ENCODE measurements at places on chromosomes 12 and 14.

- no peak for DNase-seq
These were observed 174.0 kb downstream of the ASCL4 start for GRCh38 chr12:107948391-107948945.

- DNase-seq = no peak
These were observed 318.4 kb downstream of the RAD51B start for GRCh38 chr14:68137704-68138619.

GRCh38 chr14:29687866-29688265 lies 239.8 kb downstream of the PRKD1 start:
- no peak for DNase-seq

DNA sequence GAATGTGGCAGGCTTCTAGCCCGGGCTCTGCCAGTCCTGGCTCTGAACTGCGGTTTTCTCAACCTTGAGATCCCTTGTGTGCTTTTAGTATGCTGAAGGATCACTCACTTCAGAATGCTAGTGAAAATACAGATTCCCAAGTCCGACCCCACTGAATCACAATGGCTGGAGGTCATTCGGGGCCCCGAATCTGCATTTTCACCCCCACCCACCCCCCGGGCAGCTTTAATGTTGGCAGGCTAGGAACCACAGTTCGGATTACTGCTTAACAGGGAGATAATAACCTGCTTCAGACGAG lies 573 bp upstream of the SUSD6 start:
- no peak for DNase-seq

DNA sequence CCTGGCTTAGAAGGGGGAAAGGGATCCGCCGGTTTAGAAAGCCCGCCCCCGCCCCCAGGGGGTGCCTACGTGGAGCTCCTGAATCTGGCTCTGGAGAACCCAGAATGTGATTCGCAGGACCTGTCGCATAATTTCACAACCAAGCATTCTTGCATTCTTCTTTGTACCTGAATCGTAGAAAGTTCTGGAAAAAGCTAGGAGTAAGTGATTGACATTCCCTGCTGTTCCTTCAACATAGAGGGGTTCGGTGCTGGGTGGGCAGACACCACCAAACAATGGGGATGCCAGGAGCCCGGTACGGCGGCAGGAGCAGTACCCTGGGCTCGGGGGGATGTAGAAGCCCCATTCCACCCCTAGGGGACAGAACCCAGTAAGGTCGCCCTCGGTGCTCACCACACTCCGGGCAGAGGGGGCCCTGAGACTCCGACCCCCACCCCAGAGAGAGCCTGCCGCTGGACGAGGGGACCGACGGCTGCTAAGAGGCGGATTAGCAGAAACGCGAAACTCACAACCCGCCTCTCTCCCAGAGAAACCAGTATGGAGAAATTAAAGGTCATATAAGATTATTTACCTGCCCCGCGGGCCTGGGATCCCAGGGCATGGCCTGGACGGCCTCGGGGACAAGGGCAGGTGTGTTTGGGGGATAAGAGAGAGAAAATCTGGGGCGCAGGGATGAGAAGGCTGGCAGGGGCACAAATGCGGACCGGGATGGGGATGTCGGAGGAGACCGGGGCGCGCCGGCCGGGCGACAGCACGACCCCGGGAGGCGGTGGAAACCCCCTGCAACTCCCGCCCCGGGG lies 520 bp downstream of the CSRP2 start:
- no peak for DNase-seq

- no peak for DNase-seq
These were observed 148.5 kb downstream of the FOXN3 start for GRCh38 chr14:89268514-89268913.

DNA sequence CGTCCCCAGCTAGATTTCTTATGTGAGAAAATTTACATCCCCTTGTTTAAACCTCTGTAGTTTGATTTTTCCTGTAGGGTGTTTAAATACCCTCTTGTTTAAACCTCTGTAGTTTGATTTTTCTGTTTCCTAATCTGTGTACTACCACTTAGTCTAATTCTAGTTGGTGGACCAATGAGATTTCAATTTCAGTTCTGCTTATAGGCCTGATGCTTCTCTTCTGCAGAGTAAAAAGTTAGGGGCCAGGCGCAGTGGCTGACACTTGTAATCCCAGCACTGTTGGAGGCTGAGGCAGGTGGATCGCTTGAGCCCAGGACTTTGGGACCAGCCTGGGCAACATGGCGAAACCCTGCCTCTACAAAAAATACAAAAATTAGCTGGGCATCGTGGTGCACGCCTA lies 11.5 kb downstream of the UBC start:
- DNase-seq = no peak

GRCh38 chr12:4279198-4279690 lies 5.7 kb downstream of the CCND2 start:
- no peak for DNase-seq

GRCh38 chr12:120139958-120140357 lies 23.4 kb upstream of the RAB35 start:
- DNase-seq = no peak

GRCh38 chr14:54609576-54609975 lies 42.6 kb downstream of the SAMD4A start:
- DNase-seq = no peak

DNA sequence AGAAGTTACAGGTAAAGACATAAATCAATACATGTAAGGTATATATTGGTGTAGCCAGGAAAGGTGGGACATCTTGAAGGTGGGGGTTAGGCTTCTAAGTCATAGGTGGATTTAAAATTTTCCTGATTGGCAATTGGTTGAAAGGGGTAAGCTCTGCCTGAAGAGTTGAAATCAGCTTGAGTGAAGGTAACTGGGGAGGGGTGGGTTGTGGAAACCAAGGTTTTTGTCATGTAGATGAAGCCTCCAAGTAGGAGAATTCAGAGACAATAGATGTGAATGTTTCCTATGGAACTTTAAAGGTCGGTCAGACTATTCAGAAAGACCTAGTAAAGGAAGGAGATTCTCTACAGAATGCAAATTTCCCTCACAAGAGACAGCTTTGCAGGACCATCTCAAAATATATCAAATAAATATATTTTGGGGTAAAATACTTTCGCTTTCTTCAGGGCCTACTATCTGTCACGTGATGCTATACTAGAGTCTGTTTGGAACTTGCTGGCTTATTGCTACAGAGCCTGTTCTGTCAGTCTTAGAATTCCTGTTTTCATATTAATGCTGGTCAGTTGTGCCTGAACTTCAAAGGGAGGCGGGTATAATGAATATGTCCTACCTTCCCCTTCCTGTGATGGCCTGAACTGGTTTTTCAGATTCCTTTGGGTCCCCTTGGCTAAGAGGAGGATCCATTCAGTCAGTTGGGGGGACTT lies 20.6 kb upstream of the SPATA7 start:
- no peak for DNase-seq

DNA sequence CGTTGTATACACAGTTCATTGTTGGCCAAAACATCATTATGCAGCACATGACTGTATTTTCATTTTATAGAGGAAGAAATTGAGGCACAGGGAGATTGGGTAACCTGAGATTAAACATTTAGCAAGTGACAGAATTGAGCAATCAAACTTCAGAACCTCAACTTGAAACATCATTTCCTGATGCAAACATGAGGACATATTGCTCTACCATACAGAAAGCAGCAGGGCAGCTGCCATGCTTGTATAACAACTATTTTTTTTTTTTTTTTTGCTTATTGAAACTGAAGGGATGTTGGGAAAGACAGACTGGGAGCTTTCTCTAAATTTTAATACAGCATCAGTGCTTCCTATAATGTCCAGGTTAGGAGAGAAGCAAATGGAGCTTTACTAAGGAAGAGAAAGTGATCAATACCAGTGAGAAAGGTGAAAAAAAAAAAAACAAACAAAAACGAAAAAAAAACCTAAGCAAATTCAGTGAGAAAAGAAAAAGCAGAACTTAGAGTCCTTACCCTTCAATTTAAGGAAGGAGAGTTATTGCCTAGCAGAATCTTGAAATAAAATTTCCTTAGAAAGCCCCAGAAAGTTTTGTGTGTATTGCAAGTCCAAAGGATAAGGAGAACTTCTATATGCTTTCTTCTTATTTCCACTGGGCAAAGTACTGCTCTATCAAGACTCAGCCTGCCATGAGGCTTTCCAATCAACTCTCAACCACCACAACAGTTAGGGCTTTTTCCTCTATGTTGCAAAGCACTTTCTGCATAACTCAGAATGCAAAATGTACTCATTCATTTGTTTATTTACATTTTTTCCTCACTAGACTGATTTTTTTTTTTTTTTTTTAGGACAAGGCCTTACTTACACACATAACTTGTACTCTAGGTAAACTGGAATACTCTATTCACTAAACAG lies 21.6 kb downstream of the BTG1 start:
- no peak for DNase-seq

GRCh38 chr12:50404307-50404706 lies 3.6 kb downstream of the LARP4 start:
- DNase-seq = no peak

- no peak for DNase-seq
These were observed 21.9 kb downstream of the RNFT2 start for GRCh38 chr12:116759783-116760621.

DNA sequence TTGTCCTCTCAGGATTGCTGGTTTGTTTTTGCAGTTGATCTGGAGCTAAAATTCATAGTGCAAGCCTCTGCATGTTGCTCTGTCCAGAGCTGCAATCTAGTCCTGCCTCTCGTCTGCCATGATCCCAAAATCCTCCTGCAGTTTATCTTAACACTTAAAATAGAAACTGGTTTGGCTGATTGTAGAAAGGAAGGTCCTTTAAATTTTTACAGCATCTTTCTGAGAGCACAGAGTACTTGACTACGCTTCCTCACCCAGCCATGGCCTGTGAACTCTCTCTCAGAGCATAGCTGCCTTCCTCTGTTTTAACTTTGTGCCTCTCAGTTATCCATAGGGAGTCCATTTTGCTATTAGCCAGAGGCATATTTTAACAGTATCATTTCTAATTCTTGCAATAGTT lies 877.1 kb downstream of the C12orf50 start:
- no peak for DNase-seq

GRCh38 chr12:13489246-13489645 lies 292.7 kb downstream of the EMP1 start:
- DNase-seq = no peak

DNA sequence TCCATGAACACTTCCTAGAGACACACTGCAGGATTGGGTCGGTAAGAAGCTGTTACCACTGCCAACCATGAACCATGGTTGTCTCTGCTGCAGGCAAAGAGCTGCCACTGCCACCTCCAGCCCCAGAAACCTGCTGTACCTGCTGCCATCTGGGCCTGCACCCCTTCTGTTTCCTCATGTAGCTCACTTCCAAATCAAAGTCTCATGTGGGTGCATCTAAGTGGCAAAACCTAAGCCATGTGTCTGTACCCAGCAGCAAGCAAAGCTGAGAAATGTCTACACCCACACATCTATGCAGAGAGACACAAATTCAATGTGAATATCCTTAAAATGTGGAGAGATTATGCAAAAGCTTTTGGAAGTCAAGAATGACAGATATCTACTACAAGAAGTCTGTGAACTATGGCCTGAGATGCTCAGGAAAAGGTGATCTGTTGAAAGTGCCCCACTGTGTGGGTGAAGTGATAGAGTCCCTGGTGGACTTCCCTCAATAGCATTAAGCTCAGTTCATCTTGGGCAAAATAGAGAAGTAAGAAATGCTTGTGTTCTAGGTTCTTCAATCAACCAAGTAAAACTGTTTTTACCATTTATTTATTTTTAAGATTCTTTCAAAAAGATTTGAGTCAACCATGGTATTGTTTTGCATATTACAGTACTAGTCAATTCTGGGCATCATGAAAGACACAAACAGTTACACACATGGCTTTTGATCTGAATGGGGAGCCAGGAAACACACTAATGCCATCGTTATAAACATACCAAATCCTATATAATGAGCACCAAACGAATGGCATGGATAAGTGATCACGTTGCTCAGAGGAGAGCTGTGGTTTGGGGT lies 64.4 kb downstream of the FOS start:
- DNase-seq = no peak

GRCh38 chr14:65206448-65207096 lies 104.3 kb upstream of the MAX start:
- DNase-seq = no peak

GRCh38 chr12:106566771-106567170 lies 16.0 kb upstream of the RFX4 start:
- no peak for DNase-seq

- DNase-seq = no peak
These were observed 217.3 kb downstream of the C12orf75 start for GRCh38 chr12:105547786-105548185.

GRCh38 chr14:68547305-68548193 lies 245.3 kb downstream of the ZFP36L1 start:
- no peak for DNase-seq

- no peak for DNase-seq
These were observed 88.1 kb downstream of the PPP2R5E start for GRCh38 chr14:63454863-63455622.

- DNase-seq = no peak
These were observed 134.0 kb downstream of the BCL11B start for GRCh38 chr14:99137913-99138571.

Measured in activated T-cell treated with anti-CD3 and anti-CD28 coated beads for 1 hour (primary cell).